ENCODE measurements at places on chromosomes 6 and 20.

DNA sequence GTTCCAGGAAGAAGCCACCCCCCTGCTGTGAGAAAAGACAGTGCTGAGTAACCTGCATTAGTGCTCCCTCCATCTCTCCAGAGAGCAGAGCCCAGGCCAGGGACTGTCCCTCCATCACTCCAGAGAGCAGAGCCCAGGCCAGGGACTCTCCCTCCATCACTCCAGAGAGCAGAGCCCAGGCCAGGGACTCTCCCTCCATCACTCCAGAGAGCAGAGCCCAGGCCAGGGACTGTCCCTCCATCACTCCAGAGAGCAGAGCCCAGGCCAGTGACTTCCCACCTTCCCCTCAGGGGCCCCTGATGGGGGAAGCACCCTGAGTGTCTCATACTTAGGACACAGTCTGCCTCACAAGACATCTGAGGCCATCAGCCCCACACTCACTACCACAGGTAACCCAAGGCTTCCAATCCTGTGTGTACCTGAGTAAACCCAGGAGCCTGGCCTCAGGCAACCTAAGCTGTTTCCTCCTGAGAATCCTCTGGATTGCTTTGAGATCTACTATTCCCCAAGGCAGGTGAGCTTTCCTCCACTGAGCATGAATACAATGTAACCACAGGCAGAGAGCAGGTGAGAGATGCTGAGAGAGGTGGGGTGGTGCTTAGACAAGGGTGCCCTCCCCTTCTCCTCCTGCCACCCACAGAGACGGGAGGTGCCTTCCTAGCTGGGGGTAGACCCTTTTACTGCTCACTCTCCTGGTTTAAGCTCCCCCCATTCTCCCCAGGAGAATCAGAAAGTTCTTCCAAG lies 4.9 kb downstream of the TBXT start:
- no peak for DNase-seq

- no peak for DNase-seq
Measured at GRCh38 chr20:62305149-62305764, 2.5 kb downstream of the ADRM1 start.

GRCh38 chr6:17591287-17591686 lies 8.8 kb upstream of the FAM8A1 start:
- DNase-seq, result no peak

DNA sequence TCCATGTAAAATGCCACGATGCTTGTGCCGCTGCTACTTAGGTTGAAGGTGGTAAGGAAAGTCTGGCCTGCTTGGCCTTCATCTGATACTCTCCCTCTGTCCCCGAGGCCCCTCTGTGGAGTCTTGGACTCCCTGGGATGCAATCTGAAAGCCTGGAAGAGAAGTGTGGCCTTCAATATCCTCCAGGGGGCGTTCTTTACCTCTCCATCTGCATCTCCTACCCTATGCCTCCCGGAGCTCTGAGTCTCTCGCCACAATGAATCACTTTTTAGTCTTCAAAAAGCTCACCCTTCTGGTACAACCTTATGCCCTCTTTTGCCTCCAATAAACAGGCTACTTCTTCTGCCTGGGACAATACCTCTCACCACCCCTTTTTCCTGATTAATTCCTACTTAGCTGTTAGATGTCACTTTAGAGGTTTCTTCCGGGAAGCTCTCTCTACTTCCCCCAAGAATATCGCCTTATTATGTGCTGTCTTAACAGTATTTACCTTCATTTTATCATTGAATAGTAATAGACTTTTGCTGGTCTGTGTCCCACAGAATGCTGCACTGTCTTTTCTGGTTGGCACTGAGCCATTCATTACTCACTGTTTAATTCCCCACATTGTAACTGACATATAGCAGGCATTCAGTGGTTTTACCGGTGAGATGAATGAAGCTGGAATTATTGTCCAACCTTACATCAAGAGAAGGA lies 13.9 kb upstream of the ATG5 start:
- DNase-seq, result peak; percentile 75

DNA sequence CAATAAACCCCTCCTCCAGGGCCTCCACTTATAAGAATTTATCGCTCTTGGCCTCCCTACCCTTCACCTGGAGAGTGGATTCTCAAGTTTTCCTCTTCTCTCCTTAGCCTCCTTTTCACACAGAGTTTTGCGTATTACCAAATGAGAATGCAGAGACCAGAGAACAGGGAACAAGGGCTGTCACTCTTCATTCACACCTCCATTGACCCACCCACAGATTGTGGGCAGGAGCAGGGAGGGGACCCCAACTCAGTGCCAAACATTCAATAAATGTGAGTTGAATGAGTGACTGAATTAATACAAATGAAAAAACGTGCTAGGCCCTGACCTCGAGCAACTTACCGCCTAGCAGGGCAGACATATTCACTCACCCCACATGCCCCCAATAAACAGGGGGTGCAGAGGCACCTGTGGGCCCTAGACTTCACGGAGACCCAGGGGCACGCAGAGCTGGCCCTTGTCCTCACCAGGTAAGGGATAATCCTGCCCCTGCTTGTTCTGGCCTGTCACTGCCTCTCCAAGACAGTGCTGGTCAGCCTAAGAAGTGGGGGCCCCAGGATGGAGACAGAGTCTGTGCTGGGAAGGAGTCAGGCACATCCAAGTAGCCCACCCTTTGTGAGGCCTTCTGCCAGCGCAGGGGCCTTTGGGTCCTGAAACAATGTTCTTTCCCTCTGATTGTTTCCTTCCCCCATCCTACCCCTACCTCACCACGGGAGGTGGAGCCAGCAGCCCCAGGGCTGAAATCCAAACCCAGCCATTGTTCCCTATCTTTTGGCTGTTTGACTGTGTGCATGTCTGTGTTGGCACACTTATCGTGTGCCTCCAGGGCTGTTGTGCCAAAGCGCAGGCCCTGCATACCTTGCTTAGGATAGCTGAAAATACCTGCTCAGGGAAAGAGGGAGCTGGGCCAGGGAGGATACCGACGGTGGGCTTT lies 8.4 kb upstream of the TJAP1 start:
- DNase-seq, result no peak

- no peak for DNase-seq
Measured at GRCh38 chr6:108947114-108947854, 99.1 kb downstream of the ARMC2 start.

- no peak for DNase-seq
Measured at GRCh38 chr20:20318365-20319161, 49.3 kb upstream of the INSM1 start.

GRCh38 chr6:82364087-82365015 lies 734 bp downstream of the TPBG start:
- DNase-seq, result peak; percentile 81

DNA sequence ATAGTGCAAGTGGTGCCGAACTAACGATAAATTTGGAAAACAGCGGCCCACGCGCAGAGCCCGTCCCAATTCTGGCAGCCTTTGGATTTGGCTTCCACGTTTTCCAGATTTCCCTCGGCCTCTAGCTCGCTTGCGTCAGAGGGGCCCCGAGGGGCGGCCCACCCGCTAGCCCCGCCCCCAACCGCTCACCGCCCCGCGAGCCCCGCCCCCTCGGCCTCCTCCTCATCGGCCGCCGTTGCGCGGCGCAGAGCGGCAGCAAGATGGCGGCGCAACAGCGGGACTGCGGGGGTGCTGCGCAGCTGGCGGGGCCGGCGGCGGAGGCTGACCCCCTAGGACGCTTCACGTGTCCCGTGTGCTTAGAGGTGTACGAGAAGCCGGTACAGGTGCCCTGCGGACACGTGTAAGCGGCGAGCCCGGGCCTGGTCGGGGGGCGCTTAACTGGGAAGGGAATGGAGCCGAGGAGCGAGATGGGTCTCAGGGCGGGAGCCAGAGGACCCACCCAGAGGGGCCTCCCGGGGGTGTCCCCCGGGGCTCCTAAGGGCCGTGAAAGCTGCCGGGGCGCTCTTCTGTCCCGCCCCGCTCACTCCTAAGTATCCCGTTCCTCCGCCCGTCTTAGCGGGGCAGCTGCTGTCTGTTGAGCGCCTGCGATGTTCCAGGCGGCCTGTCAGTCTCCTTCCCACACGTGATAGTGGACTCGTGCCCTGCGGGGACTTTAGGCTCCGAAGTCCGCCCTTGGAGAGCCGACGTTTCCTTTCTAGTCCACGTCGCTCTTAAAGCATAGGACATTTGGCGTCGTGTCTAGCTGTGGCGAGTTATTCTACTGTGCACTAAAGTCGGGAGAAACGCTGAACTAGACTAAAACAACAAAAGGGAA lies at the start of gene RNF114:
Gene RNF114, plus strand, starts transcription at position 245 of the 874 bp plus-strand sequence. Its CDS starts 16 bp downstream, at position 261.
- DNase-seq, result peak; percentile 86

DNA sequence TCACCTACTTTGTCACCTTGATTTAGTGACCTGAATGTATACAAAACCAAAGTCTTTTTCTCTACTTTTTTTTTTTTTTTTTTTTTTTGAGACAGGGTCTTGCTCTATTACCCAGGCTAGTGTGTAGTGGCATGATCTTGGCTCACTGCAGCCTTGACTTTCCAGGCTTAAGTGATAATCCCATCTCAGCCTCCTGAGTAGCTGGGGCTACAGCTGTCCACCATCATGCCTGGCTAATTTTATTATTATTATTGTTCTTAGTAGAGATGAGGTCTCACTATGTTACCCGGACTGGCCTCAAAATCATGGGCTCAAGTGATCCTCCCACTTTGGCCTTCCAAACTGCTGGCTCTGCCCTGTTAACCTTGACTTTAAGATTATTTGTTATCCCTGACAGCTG lies 37.5 kb downstream of the CRISP2 start:
- no peak for DNase-seq

DNA sequence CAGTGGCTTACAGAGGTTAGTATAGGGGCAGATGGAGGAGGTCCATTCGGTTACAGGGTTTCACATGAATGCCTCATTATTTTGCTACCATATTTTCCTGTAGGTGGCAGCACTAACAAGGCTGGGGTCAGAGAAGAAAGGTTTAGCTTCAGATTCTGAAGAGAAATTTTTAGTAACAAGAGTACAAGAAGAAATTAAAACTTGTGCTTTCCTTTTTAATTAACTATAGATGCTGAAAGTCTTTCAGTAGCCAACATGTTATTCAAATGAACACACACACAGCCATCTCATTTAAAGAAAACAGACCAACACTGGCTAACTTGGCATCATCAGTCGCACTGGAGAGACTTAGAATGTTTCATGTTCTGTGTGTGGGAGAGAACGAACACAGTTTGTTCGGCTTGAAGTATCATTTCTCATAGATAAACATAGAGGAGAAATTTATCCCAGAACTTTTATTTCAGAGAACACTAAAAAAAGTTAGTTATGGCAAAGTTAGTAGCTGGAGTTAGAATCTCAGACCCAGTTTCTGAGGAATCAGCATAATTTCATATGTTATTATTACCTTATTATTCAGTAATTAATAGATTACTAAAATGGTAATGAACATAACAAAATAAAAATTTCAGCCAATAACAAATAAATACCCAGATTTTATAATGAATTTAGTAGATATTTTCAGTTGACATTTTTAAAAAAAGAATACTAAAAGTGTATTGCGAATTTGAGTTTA lies 314.0 kb upstream of the RSPO3 start:
- peak; percentile 51 for DNase-seq

DNA sequence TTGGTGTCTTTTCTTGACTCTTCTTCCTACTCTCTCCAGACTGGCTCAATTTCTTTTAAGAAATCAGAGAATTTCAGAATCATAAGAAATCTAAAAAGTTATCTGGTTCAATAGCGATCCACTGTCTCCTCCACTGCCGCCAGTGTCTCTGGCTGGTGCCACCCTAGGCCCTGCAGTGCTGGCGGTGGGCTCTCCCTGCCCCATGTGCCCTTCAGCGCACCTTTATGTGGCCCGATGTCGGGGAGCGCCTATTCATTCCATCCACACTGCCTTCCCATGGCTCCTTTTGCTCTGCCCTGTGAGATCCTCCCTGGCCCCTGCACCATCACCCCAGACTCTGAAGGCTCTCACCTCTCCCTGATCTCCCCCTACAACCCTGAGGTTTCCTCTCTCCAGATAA lies 62.8 kb downstream of the TBXT start:
- no peak for DNase-seq

GRCh38 chr20:50478162-50478990 lies 31.8 kb upstream of the PTPN1 start:
- peak; percentile 81 for DNase-seq

GRCh38 chr6:47310131-47310480 lies 401 bp upstream of the TNFRSF21 start:
- DNase-seq, result no peak

- DNase-seq, result no peak
Measured at GRCh38 chr6:4612636-4613171, 163.5 kb upstream of the CDYL start.

DNA sequence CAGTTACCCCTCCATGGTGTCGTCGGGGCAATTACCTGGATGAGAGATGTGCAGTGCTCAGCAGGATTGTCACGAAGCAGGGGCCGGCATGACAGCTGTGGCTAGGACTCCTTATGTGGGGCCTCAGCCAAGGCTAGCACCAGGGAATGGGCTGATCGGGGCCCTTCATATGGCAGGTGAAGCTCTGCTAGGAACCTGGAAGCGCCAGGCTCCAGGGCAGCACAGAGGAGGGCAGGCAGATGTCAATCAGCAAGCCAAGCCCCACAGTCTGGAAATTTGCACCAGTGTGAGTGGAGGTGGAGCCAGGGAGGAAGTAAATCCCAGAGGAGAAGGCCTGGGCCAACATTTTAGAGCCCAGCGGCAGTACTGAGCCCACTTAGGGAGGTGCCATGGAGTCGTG lies 21.2 kb downstream of the SYNDIG1 start:
- no peak for DNase-seq

DNA sequence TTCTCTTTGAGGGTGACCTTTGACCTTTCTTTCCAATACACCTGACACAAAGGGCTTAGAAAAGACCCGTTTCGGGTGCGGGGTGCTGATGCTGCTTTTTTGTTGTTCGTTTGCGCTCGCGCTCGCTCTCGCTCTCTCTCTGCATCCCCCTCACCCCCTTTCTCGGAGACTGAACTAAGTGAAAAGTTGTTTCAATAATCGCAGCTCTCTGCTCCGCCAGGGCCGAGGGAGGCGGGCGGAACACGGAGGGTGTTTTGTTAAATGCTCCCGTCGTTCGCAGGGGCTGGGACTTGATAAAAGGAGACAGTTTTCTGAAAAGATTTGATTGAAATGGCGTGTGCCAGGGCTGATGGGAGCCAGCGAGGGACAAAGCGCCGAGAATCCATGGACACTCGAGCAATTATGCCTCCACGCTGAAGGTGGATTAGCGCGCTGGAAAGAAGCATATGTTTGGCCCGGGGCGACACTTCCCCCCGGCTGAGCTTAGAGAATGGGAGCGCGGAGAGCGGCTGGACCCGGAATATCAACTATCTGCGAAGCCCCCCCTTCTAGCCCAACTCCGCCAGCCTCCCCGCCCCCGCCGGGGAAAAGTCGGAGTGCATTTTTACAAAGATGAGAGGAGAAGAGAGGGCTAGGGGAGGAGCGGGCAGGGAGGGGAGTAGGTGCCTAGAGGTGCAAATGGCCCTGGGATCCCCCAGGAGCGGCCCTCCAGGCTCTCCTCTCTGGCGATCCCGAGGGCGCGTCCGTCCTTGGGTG lies 25.0 kb downstream of the TFAP2A start:
- no peak for DNase-seq

GRCh38 chr6:14676064-14676463 lies 558.5 kb downstream of the CD83 start:
- DNase-seq, result no peak

GRCh38 chr6:26016963-26017631 lies 54.5 kb downstream of the TRIM38 start:
- DNase-seq, result no peak

All from HAP-1 (cell line).